ENCODE measurements at places on chromosomes 1 and 21.

DNA sequence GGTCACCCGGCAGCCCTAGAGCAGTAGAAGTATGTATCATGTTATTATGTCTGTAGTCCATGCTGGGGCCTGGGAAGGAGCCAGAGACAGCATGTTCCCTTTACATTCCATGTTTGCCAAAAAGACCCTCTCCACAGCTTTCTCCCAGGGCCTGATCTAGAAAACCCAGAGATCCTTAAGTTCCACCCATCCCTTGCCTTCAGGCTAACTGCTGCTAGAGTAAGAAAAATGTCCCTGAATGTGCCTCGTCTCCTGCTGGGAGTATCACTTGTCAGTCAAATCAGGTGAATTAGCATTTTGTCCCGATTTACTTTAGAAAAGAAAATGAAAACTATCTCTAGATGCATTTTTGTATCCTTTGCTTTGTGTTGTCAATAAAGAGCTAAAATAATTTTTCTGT, 13.3 kb upstream of the MRPS14 start:
- DNase-seq: no peak

- DNase-seq: no peak
These were observed 157.0 kb upstream of the EDN2 start for GRCh38 chr1:41641475-41641814.

- no peak for DNase-seq
These were observed 1.6 kb downstream of the C1orf105 start for GRCh38 chr1:172421974-172422604.

GRCh38 chr1:47950471-47950870, 46.7 kb downstream of the TRABD2B start:
- DNase-seq: no peak

DNA sequence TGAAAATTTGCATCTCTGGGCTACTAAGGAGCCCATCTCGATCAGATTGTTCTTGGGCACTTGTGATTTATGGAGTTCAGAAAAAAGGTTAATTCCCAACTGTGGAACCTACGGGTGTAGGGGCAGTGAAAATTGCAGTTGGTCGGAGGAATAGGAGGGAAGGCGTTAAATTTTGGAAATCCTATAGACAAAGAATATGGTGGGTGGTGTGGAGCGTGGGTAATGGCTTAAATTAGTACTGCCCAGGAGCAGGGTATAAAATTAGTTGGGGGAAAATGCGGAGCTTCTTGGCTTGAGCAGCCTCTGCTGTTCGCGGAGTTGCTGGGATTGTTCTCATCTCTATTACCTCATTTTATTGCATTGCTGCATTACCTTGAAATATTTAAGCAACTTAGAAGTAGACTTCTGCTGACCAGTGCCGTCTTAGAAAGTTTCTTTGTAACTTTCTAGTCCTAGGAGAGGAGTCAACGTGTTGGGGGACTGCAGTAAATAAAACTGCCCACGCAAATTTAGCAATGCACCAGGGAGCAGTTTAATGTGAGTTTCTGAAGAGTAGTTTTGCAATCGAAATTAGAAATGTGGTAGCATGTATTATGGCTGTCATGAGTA, 514 bp downstream of the S1PR1 start:
- peak; percentile 85 for DNase-seq

DNA sequence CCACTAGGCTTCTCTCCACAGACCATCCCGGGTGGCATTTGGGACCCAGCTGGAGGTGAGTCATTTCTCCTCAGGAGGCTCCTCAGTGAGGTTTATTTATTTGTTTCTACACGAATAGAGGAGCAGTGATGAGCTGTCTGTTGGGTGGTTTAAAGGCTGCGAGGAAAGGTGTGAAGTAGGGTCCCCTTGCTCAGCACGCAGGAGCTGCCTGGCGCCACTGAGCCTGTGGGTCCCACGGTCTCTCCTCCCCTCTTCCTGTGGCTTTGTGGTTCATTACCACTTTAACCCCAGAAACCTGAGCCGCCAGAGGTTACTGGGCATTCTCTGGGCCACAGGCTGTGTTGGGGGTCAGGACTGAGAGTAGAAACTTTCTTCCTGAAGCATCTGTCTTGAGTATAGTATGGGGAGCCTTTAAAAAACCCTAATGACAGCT, 39.9 kb downstream of the IL6R start:
- peak; percentile 68 for DNase-seq

DNA sequence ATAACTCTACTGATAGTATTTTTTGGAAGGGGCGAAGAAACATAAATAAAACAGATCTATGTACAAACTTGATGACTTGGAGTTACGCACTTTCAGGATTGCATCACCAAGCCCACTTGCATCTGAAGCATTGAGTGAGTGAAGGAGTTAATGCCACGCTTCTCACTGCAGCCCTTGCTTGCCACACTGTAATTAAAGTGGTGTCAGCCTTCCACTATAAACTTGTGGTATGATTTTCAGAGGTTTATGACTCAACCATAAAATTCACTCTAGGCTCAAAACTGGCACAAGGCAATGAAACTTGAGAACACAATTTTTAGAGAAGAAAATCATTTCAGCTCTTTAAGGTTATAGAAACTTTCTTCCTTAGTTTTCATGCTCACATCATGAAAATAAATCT, 93.9 kb upstream of the PRMT6 start:
- DNase-seq: no peak
